Progenitor cell of endocrine pancreas (in vitro differentiated cells): ENCODE measurements at places on chromosomes 7 and 10.

DNA sequence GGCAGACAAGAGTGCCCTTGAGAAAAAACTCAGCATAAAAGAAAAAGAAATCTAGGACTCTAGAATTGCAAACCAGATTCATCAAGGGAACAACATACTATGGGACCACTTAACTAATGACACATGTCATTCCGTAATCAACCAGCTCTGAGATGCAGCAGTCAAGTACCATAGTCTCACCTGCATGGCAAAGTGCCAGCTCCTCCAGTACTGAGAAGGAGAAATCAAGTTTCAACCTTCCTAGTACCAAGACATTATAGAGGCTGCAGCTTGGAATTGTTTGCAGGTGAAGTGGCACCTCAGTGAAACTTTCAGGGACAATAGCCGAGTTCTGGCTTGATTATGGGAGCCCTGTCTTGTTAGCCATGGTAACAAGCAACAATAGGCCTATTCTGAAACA, 11.5 kb downstream of the STEAP1 start:
- DNase-seq: no peak

DNA sequence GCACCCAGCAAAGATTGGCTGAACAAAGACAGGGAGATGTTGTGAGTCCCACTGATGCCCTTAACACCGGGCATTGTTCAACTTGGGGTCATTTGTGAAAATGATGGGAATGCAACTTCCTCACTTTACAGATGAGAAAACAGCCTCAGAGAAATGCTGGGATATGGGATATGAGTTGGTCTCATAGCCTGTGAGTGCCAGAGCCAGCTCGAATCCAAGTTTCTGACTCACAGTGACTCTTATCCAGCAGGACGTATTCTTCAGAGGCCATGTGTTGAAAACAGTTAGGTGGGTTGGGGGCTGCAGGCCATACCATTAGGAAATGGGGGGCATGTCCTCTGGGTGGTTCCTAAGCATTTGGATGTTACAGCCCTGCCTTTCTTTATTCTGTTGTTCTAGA, 45.2 kb downstream of the KIAA1217 start:
- DNase-seq: no peak

DNA sequence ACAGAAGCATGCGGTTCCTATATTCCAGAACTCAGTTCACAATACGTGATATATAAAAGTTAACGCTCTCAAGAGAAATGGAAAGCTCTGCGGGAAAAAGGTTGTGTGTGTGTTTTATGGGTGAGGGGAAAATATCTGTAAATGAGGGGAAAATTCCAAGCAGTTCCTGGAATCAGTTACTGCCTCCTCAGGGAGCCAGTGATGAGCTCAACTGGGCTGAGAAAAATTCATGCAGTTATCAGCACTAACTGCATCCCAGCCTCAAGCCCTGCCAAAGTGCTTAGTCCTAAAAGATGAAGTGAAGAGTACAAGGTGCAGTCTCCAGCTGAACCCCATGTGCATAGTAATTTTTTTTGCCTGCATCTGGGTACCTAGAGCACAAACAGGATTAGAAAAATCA, 191.9 kb downstream of the CDK14 start:
- no peak for DNase-seq

DNA sequence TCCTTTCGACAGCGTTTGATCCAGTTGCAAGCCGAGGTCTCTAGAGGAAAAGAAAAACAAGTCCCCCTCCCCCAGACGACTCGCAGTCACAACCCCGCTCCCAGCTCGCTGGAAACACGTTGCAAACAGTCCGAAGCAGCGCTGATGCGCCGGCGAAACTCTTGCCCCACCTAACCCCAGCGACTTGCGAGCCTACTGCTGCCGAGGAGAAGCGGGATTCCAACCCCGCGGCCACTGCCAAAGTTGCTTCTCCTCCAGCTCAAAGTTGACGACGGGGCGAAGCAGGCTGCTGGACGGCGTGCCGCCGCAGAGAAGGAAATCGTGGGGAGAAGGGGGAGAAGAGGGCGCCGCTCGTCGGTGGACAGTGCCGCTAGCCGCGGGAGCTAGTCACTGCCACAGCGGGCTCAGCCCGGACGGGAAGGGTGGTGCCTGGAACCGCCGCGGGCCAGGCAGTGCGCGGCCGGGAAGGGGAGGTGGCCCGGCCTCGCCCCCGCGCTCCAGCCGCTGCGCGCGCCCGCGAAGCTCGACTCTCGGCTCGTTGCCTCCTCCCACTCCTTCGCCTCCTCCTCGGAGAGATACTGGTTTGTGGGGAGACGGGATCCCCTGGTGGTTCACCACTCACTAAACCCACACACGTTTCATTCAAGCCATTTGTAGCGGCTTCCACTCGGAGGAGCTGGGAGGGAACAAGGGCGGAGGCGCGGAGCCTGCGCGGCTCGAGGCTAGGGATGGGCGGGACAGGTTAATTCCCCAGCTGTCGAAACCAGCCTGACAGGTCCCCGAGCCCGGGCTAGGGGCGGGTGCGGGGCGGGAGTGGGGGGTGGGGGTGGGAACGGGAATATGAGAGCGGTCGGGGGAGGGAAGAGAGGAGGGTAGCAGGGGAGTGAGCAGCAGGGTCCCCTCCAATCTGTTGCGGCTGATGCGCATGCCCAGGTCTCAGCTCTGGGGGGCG, at the start of gene GPR37:
Gene GPR37, minus strand, starts transcription at position 392 of the 952 bp plus-strand sequence. CDS start 816 bp downstream, outside the sequence.
- peak; percentile 54 for DNase-seq

DNA sequence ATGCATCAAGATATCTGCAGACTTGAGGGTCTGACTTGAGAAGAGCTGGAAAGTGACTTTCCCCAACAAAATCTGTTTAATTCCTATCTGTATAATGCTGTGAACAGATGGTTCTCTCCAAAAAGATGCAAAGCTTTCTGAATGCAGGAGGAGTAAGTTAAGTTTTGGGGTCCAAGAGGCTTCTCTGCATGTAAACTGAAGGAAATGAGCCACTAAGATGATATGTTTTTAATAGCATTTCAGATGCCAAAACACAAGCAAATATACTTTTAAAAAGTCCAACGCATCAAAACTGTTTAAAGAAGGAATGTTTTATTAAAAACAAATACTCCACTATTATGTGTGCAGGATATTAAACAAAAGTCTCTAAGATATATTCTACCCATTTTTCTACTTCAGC, 137.0 kb downstream of the STRA8 start:
- no peak for DNase-seq

- DNase-seq: no peak
These were observed 61.3 kb upstream of the INSIG1 start for GRCh38 chr7:155236386-155236785.

- DNase-seq: no peak
These were observed 168.2 kb downstream of the SH3PXD2A start for GRCh38 chr10:103687172-103687571.

- no peak for DNase-seq
These were observed 193.0 kb upstream of the SHH start for GRCh38 chr7:156005202-156005691.

- no peak for DNase-seq
These were observed 42.3 kb downstream of the AKR1E2 start for GRCh38 chr10:4868357-4868657.

DNA sequence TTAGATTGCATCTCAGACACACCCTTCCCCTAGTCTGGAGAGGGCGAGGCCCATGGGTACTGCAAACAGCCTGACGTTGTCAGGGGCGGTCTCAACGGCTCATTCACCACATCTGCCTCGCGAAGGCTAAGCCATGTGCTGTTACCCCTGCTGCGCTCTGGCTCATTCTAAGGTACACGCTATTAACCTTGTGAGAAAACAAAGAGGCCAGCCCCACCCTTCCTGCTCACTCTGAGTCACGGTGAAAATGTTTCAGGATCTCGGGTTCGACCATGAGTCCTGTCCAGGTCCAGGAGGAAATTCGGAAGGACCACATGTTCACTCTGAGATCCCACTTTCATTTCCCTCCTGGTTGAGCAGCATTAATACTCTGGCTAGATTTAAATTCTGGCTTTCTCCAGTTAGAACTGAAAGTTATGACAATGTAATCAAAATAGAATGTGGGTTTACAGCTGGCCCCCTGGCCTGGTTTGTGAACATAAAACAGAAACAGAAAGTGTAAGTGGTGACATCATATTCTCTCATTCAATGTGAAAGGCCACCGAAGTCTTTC, 55.2 kb downstream of the EGFR start:
- no peak for DNase-seq

DNA sequence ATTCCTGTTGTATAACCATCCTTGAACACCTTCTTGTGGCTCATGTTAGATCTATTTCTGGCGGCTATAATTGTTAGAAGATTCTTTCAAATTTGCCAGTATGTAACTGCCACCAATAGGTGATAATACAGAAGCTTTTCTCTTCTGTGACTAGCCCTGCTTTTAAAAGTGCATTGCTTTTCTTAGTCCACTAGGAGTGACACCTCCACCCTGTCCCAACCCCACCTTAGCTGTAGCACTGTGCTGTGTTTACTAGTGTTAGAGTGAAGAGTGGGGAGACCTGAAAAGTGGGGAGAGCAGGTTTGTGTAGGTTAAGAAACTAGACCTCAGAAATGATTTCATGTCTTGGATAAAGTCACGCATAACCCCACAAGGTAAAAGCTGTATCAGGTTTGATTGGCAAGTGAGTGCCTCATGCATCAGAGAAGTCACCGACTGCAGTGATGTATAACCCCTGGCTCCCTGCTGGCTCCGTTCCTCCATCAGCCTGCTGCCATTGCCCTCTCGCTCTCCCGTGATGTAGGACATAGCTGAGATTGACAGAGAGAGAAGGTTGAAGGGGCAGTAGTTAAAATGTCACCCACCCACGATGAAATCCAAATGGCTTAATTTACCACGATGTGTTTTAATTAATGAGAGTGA, 12.5 kb downstream of the NPVF start:
- no peak for DNase-seq

- no peak for DNase-seq
These were observed 87.2 kb downstream of the ABCC2 start for GRCh38 chr10:99869581-99870122.

GRCh38 chr7:47345857-47346298, 236.0 kb downstream of the TNS3 start:
- DNase-seq: no peak

DNA sequence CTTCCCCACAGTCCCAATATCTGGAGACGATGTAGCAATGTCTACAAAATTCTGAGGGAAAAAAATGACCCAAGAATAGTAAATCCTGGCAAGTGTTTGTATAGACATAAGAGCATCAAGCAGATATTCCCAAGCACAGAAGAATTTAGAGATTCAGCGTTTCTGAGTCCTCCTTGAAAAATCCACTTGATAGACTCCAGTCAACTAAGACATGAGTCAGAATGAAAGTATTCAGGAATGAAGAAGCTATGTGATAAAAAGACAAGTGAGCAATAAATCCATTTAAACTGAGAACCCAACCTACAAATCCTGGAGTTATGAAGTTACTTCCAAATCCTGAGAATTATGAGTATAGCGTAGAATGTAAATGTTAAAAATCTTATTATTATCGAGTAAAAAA, 86.1 kb upstream of the NPY start:
- no peak for DNase-seq

DNA sequence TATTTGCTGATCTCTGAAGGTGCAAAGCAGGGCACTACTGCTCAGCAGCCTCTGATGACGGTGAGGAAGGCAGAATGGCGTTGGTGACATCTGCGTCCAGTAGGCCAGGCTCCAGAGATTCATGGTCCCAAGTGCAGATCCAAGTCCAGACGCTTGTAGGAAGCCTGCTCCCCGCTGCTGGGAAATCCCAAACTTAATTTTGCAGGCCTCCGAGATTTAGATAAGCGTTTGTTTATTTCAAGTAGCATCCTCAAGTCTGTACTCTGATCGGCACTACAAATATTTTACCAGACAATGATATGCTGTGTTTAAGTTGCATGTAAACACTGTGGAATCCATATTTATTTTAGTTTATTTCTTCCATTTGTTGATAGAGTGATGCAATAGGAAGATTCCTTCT, 244.9 kb upstream of the KLF6 start:
- no peak for DNase-seq

DNA sequence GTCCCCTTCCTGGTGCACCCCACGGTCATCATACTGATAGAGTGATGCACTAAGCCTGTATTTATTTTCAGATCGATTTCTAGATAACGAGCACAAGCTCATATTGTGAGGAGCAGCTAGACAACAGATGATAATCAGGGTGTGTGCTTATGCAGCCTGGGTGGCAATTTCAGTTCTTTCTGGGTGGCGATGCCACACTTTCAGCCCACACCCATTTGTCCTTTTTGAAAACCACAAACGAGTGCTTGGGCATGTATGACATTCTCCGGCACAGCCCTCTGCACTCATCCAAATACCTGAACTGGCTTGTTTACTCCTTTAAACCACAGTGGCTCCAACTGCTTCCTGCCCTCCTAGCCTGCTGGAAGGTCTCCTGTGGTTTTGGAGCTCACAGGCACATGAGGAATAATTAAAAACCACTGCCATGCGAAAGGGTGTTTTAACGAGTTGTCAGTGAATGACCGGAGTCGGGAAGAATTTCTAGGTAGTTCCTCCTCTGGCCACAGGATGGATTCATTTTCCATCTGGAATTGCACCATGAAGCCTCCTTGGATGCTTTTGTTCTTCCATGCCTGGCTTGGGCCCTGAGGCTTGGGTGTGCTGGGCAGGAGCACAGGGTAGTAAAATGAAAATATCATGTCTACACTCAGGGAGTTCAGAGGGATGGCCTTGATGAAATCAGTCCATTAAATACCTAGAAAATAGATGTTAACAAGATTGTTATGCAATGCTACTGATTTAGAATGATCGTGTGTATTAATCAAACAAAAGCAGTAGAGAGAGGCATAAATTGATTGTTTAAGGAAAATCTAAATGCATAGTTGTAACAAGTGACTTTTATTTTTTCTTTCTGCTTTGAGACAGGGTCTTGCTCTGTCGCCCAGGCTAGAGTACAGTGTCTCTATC, 52.4 kb upstream of the ITGB1 start:
- no peak for DNase-seq

DNA sequence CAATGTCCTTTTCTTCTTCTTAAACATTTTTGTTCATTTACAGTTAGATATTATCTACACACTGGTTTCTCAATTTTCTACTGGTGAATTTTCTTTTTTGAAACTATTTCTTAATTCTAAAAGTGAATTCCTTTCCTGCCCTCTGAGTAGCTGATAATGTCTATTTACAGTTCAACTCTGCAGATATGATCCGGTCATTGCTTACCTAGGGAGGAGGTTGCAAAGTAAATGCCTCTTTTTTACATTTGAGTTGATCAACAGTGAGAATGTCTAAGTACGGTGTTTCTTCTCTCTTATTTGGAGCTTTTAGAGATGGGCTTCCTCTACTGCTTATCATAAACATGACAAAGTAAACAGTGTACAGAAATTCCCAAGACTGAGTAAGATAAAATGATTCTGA, 20.6 kb upstream of the ORC5 start:
- DNase-seq: no peak

- DNase-seq: no peak
These were observed 34.2 kb upstream of the XRCC2 start for GRCh38 chr7:152710153-152710442.

DNA sequence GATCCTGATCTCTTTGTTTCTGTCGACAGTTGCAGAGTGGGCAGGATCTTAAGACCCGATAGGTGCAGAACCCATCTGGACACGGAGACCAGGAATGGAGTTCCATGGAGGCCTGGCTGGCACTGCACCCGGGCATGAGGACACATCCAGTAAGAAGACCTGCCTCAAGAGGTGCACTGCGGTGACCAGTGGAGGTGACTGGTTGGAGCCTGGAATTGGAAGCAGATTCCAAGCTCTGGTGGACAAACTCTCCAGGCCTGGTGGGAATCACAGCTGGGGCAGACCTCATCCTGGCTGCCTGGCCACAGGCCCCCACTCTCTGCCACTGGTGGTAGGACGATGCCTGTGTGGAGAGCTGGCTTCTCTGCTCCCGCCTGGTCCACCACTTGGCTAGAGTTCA, 31.0 kb downstream of the ZNF775 start:
- DNase-seq: no peak
